A673 (cell line): ENCODE measurements at places on chromosomes 1 and 21.

DNA sequence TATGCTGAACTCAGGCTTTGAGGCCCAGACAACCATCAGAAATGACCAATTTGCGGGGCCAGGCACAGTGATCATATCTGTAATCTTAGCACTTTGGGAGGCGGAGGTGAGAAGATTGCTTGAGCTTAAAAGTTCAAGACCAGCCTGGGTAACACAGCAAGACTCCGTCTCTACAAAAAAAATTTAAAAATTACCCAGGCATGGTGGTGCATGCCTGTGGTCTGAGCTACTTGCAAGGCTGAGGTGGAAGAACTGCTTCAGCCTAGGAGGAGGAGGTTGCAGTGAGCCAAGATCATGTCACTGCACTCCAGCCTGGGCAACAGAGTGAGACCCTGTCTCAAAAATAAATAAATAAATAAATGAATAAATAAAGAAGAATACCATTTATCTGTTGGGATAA, 156.5 kb downstream of the EIF4G3 start:
- no peak for DNase-seq

DNA sequence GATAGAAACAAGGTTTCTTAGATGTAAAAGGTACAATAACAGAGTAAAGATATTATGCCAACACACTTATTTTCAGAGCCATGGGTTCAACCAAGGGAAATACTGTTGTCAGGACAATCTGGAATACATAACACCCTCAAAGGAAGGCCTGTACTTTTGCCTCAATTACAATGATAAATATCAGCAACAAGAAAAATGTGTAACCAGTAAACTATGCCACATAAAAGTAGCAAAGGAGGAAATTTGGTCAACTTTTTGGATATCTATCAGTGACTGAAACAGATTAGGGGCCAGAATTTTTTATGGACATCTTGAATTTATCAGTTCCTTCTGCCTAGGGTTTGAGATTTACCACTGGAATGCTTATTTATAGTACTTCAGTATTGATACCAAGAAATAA, 24.6 kb upstream of the RAP1GAP start:
- DNase-seq = no peak

GRCh38 chr1:54317084-54317483, 89.1 kb downstream of the SSBP3 start:
- no peak for DNase-seq

DNA sequence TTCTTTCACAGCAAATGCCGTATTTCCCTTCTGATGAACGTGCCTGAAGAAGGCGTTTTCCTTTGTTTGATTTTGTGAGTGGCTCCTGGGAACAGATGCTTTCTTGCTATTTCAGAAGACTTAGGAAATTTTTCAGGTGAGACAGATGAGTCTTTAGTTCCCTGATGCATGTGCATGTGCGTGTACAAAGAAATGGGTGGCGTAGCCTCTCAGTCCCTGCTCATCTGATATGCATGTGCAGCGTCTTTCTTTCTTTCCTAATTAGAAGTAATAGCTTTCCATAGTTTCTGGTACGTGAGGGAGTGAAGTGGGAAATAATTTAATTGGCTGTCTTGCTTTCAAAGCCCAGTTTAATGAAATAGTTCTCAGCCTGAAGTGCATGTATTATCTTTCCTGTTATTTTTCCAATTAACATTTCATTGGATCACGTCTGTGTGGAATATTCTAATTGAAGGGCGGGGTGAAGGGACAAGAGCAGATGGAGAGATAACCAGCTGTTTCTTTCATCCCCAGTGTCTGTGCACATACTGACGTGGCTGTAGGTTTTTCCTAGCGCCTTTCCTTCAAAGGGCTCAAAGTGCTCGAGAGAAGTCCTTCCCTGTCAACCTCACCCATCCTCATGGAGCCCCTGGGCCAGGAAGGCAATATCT, 104.3 kb downstream of the FAM78B start:
- no peak for DNase-seq

DNA sequence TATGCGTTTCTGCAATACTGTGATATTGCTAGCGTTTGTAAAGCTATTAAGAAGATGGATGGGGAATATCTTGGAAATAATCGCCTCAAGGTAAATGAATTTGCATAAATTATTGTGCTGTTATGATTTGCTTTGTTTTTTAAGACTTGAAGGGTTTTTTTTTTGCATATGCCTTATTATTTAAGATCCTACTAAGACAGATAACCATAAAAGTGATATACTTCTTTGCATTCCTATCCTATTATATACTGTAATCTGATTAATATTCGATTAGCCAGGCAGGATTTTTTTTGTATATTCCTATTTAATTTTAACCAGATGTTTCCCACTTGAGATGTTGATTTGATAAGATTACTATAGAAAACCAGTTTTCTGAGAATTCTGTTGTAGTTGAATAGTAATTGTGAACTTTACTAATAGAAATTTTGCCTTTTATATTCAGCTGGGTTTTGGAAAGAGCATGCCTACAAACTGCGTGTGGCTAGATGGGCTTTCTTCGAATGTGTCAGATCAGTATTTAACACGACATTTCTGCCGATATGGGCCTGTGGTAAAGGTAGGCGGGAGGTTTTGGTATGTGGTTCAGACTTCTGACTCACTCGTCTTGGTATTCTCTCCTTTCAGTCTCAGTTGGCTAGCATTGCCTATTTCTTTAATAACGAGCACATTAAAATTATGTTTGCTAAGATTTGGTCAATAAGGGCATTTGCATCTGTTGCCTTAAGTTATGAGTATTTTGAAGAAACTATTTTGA, 56.8 kb downstream of the ZBTB17 start:
- DNase-seq = peak; percentile 56

- DNase-seq = no peak
Observed at GRCh38 chr1:97136996-97137395, 415.4 kb downstream of the PTBP2 start.

- DNase-seq = no peak
Observed at GRCh38 chr1:77757603-77758002, 2.0 kb downstream of the USP33 start.

GRCh38 chr1:30748098-30748698, 9.4 kb downstream of the LAPTM5 start:
- DNase-seq = peak; percentile 22

GRCh38 chr1:26287811-26288210, 7.9 kb downstream of the SH3BGRL3 start:
- no peak for DNase-seq

- DNase-seq = no peak
Observed at GRCh38 chr1:200929530-200930278, 35.0 kb downstream of the INAVA start.

DNA sequence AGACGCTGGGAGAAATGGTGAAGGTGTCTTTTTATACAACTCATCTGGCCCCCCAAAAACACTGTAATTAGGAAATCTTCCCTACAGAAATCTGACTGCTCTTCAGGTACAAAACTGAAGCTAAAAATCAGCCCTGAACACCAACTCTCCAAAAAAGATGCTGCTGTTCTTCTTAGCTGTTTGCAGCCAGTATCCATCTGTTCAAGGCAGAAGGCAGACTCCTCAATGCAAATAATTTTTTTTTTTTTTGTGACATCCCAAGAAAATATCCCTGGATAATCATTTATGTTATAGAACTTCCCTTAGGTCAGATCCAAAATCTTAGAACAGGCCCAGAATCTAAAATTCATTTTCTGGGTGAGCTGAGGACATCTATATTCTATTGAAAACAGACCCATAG, 36.5 kb downstream of the TRIT1 start:
- DNase-seq = no peak
